ENCODE measurements at places on chromosomes 1 and 21. TPM values are rescaled to one million over a fixed set of nuclear protein-coding genes. Genes with fewer than 3 reads are reported as not detected.

- no peaks in the 10 kb centered on the region for H3K36me3 ChIP-seq
- H3K4me1 ChIP-seq, result no peaks in the 10 kb centered on the region
- peak; percentile 75 for DNase-seq
- H3K4me3 ChIP-seq, result no peak overlapping the region
Observed at GRCh38 chr1:11898831-11899467, 27.3 kb downstream of the KIAA2013 start.

DNA sequence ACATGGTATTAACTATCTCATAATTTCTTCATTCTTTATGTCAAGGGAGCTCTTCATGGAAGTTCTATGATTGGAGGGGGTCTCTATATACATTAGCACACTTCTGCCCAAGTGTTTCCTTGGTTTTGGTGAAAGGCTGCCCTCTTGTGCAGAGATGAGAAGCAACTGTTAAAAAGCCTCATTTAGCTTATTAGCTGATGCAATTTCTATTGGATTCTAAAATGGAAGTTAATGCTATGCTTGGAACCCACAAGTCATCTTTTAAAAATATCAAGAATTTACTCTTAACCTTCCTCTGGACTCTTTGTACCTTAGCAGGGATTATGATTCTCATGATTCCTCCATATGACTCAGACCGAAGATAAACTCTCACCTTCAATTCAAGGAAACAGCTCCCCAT is 328.9 kb downstream of the PTBP2 start:
- H3K4me1 ChIP-seq, result peaks cover 4% of the 10 kb centered on the region
- no peak overlapping the region for H3K27ac ChIP-seq
- DNase-seq, result peak; percentile 11
- H3K27me3 ChIP-seq, result no peaks in the 10 kb centered on the region
- no peak overlapping the region for H3K4me3 ChIP-seq

GRCh38 chr21:35179990-35180540 is 131.0 kb upstream of the RUNX1 start:
- H3K27me3 ChIP-seq, result no peaks in the 10 kb centered on the region
- H3K27ac ChIP-seq, result no peak overlapping the region
- H3K4me1 ChIP-seq, result peaks cover 10% of the 10 kb centered on the region
- DNase-seq, result peak; percentile 58
- no peak overlapping the region for H3K4me3 ChIP-seq
- H3K36me3 ChIP-seq, result no peaks in the 10 kb centered on the region

GRCh38 chr1:204080163-204080903 is 7.4 kb downstream of the SOX13 start:
- DNase-seq, result peak; percentile 99
- no peaks in the 10 kb centered on the region for H3K36me3 ChIP-seq
- peaks cover 21% of the 10 kb centered on the region for H3K4me1 ChIP-seq
- H3K4me3 ChIP-seq, result peak overlapping the region; percentile 17

GABRD gene
- total RNA-seq, result not detected

DNA sequence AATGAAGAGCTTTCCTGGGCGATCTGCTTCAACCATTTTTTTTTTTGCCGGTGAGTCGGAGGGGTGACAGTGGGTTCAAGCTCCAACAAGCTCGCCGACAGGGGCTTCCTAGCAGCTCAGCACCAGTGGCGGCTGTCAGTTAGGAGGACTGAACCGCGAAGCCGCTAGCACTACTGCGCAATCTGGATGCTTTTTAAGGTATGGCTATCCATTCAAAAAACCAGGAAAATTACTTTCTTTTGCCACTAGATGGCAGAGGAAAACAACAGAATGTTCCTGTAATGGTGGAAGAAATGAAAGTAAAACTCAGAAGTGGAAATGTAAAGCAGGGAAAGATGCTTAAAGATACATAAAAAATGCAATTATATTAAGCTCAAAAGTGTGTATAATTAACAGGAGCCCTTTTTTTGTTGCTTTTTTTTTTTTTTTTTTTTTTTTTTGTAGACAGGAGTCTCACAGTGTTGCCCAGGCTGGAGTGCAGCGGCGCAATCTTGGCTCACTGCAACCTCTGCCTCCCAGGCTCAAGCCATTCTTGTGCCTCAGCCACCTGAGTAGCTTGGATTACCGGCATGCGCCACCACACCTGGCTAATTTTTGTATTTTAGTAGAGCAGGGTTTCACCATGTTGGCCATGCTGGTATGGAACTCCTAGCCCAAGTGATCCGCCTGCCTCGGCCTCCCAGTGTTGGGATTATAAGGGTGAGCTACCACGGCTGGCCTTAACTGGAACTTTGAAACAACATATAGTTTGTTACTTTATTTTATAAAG is 8.5 kb downstream of the KYAT3 start:
- H3K27me3 ChIP-seq, result no peaks in the 10 kb centered on the region
- peaks cover 21% of the 10 kb centered on the region for H3K36me3 ChIP-seq
- H3K27ac ChIP-seq, result peak overlapping the region; percentile 82
- H3K4me3 ChIP-seq, result no peak overlapping the region

DNA sequence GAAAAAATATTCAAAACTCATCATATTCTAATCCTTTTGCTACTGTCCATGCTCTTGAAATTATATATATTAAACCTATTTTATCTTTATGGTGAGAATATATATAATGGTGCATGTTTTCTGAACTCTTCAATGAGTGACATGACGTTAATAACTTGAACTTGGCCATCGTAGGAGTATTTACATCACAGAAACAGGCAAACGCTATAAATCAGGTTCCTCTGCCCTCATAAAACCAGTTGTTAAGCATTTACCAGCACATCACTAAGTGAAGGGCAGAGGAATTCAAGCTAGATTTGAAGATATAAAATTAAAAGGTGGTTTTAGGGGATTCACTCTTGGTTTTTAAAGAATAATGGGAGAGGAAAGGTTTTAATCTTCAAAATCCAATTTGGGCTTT is 20.5 kb downstream of the NID1 start:
- H3K4me1 ChIP-seq, result peaks cover 4% of the 10 kb centered on the region
- H3K27ac ChIP-seq, result no peak overlapping the region
- H3K27me3 ChIP-seq, result no peaks in the 10 kb centered on the region
- peak; percentile 23 for DNase-seq

GRCh38 chr1:55480029-55480795 is 265.0 kb upstream of the USP24 start:
- H3K36me3 ChIP-seq, result no peaks in the 10 kb centered on the region
- DNase-seq, result no peak
- peaks cover 6% of the 10 kb centered on the region for H3K4me1 ChIP-seq
- H3K4me3 ChIP-seq, result no peak overlapping the region

PDZK1IP1 gene
- not detected for total RNA-seq

- no peaks in the 10 kb centered on the region for H3K27me3 ChIP-seq
- DNase-seq, result peak; percentile 98
- peaks cover 22% of the 10 kb centered on the region for H3K4me1 ChIP-seq
- H3K27ac ChIP-seq, result no peak within 1 kb of the TSS
Observed at GRCh38 chr1:145885738-145886287, at the start of gene ANKRD35. Gene ANKRD35 (minus strand): TSS chr1:145885866. CDS start chr1:145885758, 108 bp downstream.

LENEP gene
- total RNA-seq, result 0.88 TPM

DNA sequence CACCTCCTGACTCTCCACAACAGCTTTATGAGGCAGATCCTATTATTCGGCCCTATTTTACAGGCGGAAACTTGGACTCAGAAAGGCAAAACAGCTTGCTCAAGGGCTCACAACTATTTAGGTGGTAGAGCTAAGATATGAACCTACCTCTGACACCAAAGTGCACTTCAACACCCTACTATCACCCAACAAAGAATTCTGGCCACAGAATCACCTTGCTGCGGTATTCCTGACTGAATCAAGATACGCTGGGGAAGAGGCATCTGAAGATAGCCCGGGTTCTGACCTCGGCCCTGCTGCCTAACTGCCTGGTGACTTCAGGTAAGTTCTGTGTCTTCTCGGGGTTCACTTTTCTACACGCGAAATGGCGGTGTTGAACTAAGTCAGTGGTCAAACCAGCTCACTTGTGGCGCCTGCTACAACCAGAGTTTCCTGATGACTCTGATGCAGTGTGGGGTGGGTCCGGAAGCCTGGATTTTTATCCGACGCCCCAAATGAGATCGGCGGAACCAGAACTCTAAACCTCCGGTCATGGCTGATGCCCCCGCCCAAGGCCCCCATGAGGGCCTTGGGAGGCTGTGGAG is 608 bp downstream of the PEF1 start:
- H3K27me3 ChIP-seq, result no peaks in the 10 kb centered on the region
- H3K36me3 ChIP-seq, result no peaks in the 10 kb centered on the region
- DNase-seq, result peak; percentile 15
- peak overlapping the region; percentile 87 for H3K4me3 ChIP-seq

PGBD5 gene
- 0.29 TPM for total RNA-seq

KRTAP11-1 gene
- total RNA-seq, result not detected

DNA sequence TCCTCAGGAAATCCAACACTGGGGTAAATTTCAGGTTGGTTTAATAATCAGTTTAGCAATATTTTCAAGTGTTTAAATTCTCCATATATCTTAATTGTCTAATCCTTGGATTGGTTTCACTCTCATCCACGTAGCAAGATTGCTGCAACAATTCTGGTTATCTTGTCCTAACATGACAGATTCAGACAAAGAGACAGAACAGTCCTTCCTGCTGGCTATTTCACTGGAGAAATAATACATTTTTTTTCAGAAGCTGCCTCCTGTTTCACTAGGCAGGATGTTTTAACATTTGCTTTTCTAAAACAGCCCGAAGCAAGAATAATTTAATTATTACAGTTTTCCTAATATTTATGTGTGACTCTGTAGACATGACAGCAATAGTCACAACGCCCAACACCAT is 2011.2 kb downstream of the NCAM2 start:
- DNase-seq, result no peak
- no peaks in the 10 kb centered on the region for H3K27me3 ChIP-seq
- H3K27ac ChIP-seq, result no peak overlapping the region
- no peak overlapping the region for H3K4me3 ChIP-seq
- no peaks in the 10 kb centered on the region for H3K4me1 ChIP-seq
- no peaks in the 10 kb centered on the region for H3K36me3 ChIP-seq

All from osteoblast (primary cell).